ENCODE measurements at places on chromosomes 7 and 10.

DNA sequence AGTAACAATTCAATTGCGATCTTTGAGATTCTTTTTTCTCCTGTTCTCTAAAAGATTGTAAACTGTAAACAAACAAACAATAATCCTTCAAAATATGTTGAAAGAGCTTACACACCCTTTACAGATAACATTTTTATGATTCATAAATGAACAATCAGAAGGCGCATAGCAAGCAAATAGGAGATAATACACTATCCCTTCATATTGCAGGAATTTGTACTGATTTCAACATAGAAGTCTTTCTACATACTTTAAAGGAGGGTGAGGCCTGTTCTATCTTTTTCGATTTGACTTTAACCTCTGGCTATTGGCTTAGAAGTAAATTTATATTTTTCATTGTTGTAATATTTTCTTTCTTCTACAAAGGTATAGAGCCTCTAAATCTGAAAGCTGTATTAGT, 57.2 kb downstream of the TFEC start:
- DNase-seq = no peak

DNA sequence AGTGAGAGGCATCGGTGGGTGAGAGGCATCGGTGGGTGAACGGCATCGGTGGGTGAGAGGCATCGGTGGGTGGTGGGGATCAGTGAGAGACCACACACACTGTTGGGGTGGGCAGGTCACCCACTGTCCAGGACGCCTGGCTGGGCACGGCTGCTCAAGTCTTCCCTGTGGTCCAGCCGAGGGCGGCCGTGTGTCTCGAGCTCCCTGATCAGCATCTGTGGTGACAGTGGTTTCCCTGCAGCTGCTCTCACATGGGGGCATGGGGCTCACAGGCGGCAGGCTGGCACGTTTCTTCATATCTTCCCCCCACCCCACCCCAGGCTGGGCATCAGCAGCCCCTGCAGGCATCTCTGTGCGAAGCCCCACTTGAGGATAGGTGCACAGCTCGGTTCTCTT, 78.2 kb downstream of the NKX6-2 start:
- DNase-seq = no peak

DNA sequence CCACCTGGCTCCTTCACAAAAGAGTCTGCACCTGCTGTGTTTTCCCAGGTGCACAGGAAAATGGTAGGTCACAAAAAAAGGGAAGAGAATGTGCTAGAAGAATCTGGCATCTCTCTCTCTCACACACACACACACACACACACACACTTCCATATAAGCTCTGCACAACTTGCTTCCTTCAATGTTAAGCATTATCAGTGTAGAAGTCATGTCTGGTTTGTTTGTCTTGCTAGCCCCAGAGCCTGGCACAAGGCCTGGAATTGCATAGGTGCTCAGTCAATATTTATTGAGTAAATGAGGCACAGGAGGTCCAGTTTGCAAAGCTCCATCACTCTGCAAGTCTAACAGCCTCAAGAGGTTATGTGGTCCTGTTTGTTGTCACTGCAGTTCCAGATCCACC, 867.3 kb upstream of the AUTS2 start:
- DNase-seq = no peak

- peak; percentile 39 for DNase-seq
Measured at GRCh38 chr10:50541921-50542320, 81.8 kb downstream of the SGMS1 start.

DNA sequence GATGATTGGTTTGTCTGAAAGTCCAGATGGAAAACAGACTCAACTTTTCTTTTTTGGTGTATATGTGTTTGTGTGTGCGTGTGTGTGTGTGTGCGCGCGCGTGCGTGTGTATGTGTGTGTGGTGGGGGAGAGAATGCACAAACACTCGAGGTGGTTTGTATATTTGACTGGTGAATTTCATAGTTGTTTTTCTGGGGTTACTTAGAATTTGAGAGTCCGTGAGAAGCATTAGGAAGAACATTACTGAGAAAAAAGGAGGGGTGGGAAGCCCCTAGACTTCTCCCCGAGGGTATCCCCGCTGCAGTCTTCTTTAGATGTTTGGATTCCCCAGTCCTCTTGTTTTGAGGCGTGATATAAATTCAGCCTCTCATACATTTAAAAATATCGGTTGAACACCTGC, 6.0 kb downstream of the CAMK1D start:
- DNase-seq = no peak

GRCh38 chr10:59400214-59400613, 37.9 kb upstream of the FAM13C start:
- no peak for DNase-seq

GRCh38 chr10:6271663-6272062, 68.9 kb downstream of the PFKFB3 start:
- DNase-seq = no peak

GRCh38 chr10:21926358-21926925, 77.1 kb downstream of the DNAJC1 start:
- no peak for DNase-seq

DNA sequence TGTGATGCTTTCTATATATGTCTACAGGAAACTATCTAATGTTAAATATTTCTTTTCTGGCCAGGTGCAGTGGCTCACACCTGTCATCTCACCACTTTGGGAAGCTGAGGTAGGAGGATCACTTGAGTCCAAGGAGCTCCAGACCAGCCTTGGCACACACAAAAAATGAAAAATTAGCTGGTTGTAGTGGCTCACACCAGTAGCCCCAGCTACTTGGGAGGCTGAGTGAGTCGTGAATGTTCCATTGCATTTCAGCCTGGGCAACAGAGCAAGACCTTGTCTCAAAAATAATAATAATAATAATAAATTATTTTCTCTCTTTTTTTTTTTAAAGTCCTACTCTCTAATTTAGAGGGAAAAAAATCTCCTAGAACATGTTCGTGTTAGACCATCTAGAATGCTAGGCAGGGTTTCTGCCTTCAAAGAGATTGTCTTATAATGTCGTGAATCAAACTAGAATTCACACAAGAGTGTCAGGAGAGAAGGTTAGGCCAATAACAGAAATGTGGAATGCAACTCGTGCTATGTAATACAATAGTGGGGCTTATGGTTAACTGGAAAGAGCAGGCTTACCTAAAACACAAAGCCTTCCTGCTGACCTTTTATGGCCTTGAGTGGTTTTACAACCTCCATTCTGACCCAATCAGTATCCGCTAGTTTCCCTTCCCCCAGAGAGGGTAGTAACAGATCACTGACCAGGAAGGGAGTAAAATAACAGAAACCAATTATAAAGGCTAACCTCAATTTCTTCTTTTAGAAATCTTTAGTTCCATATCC, 46.3 kb downstream of the MYOF start:
- DNase-seq = no peak

GRCh38 chr7:87709258-87709657, 81.1 kb downstream of the RUNDC3B start:
- DNase-seq = no peak

- DNase-seq = no peak
Measured at GRCh38 chr10:20288060-20288459, 471.8 kb downstream of the PLXDC2 start.

DNA sequence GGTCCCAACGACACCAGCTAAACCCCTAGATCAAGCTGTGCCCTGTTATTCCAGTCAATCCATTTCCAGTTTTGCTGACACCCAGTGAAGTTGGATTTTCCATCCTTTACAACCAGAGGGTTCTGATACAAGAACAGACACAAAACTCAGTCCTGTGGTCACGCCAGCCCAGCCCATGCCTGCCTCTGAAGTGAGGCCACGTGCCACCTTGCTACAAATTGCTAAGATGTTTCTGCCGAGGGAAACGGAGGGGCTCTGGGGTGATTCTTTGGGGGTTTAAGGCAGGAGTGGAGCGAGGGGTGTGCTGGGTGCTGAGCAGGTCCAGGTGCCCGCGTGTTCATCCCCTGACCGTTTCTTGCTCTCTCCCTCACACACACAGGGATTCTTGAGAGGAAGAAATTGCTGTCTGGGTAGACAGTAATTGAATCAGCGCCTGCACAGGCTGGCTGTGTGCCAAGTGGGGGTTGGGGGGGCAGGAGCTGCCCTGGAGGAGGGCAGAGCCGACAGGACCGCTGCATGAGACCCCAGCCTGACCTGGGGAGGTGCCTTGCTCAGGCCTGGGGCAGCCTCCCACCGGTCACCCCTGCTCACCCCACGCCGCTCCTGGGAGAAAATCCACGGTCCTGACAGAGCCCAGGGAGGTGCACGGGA, 38.1 kb downstream of the ADAP1 start:
- DNase-seq = no peak

- no peak for DNase-seq
Measured at GRCh38 chr7:90387470-90388240, 15.6 kb upstream of the CLDN12 start.

GRCh38 chr7:86793136-86793535, 149.4 kb downstream of the GRM3 start:
- no peak for DNase-seq

DNA sequence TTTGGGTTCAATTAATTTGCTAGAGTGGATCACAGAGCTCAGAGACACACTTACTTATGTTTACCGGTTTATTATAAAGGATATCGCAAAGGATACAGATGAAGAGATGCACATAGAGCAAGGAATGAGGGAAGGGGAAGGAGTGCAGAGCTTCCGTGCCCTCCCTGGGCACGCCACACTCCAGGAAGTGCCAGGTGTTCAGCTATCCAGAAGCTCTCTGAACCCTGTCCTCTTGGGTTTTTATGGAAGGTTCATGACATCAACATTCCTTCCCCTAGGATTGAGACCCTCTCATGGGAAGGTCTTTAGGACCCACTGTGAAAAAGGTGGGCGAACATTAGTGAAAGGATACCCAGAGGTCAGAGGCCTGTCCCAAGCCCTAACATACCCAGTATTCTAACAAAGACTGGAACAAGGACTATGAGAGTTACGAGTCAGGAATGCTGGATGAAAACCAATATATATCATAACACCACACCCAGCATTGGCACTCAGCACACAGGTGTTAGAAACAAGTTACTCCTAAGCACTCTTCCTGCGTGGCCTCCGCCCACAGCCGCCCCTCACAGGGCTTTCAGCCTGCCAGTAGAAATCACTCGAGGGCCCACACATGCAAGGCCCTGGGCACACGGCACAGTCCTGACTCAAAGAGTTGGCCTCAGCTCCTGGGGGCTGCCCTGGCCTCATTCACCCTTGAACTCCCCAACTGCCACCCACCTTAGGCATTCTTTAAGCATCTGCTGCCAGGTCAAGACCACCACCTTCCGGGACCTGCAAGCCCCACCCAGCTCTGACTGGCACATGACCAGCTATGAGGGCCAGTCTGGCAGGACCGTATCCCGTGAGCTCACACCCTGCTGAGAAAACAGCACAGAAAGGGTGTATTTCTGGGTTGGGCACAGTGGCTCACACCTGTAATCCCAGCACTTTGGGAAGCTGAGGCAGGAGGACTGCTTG, 5.6 kb upstream of the AIFM2 start:
- no peak for DNase-seq
